ENCODE measurements at places on chromosomes 6 and 20.

- no peak for DNase-seq
Measured at GRCh38 chr6:134730013-134730412, 219.9 kb downstream of the ALDH8A1 start.

- no peak for DNase-seq
Measured at GRCh38 chr20:39910536-39910935, 778.5 kb downstream of the MAFB start.

GRCh38 chr6:42569102-42570028 lies 5.5 kb downstream of the UBR2 start:
- no peak for DNase-seq

GRCh38 chr20:4043329-4043728 lies 28.0 kb upstream of the RNF24 start:
- no peak for DNase-seq

- DNase-seq = no peak
Measured at GRCh38 chr20:44297721-44298120, 13.3 kb downstream of the FITM2 start.

DNA sequence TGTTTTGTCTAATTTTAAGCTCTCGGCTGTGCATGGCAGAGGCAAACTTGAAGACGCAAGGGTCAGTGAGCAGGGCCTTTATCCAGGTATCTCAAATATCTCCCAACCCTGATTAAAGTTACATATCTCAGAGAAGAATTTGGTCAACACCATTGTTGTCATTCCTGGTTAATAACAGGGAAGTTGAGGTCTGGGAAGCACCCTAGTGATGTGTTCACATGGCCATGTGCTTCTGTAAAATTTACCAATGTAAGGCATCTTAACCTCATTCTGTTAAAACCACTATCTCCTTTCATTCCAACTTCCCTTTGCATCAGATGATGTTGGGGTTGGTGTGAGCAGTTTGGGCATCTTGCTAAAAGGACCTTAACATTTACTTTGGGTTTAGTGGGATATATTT lies 4.0 kb upstream of the FAM110A start:
- DNase-seq = no peak

GRCh38 chr6:117906958-117907600 lies at the start of gene SLC35F1:
TSS of gene SLC35F1 (plus strand) at chr6:117907264.
- DNase-seq = no peak

DNA sequence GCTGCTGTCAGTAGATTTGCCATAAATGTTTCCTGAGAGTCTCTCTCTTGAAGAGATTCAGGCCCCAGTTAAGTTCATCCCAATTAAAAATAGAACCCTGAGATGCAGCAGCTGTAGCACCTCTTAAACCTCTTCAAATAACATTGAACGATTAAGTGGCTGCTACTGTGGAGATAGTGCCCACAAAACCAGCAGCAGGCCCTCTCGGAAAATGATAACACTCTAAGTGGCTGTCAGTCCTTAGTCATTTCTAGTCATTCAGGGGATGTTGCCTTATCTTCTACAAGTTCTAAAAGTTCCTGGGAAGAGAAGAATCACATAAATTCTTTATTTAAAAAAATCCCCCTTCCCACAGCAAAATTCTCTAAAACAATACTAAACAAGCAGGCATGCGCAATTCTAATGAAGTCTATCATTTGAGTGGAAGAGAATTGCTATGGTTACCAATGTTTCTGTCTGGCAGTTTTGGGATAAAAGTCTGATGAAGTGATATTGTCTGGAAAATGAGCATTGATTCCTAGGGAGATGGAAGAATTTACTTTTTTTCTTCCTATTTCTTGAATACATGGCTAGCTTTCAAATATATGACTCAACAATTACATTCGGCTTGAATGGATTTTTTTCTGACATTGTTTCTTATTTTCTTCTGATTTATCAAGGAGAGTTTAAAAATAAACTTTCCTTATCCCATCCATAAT lies 131.9 kb downstream of the TRMT11 start:
- DNase-seq = no peak

- peak; percentile 47 for DNase-seq
Measured at GRCh38 chr6:107489636-107490565, at the start of gene SOBP. TSS of gene SOBP (plus strand) at chr6:107490117. CDS start at chr6:107490617, 500 bp downstream.

DNA sequence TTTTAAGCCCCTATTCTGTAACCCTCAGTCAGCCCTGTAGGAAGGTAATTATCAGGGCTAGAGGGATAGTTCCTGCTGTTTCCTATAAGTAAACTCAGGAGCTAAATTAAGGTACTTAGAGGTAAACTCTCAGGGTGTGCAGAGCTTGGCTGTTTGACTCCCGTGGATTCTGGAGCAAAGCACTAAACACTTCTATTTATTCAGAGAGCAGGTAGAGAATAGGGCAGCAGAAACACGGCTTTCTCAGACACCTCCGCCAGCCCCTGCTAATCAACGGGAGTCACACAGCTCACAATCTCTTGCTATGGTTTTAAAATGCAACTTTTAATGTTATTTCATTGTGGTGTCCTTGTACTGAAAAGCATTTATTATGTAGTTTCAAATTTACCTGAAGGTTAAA lies 21.8 kb downstream of the PRKN start:
- DNase-seq = no peak

DNA sequence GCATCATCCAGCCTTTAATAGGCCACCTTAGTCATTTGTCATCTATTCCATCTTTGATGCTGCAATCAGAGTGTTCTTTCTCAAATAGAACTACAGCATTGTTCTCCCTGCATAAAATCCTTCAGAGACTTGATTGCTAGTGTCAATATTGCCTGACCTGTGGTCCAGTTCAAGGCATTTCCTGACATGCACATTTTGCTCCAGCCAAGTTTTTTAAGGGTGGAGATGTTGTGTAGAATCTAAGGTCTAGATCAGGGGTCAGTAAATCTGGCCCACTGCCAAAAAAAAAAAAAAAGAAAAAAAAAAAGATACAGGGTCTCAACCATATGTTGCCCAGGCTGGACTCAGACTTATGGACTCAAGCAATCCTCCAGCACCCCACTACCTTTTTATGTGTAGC lies 354.4 kb downstream of the FRK start:
- no peak for DNase-seq

- DNase-seq = no peak
Measured at GRCh38 chr20:17704589-17705317, 5.0 kb downstream of the BANF2 start.

GRCh38 chr6:2950713-2951112 lies 20.7 kb downstream of the SERPINB6 start:
- peak; percentile 6 for DNase-seq

DNA sequence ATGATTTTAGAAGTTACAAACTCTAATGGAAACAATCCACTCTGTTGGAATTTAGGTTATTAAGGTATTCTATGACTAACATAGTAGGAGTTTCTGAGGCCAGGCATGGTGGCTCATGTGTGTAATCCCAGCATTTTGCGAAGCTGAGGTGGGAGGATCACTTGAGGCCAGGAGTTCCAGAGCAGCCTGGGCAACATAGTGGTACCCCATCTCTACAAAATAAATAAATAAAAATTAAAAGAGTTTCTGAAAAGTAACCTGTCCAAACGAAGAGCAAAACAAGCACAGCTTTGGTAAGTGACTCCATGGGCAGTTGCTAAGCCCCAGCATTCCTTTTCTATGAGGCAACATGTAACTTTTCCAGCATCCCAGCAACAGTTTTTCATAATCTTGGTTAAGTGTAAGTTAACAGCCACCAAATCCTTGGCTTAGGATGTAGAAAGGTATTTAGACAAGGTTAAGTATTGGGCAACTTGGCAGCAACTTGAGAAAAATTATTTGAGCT lies 86.3 kb downstream of the SOX4 start:
- DNase-seq = no peak

DNA sequence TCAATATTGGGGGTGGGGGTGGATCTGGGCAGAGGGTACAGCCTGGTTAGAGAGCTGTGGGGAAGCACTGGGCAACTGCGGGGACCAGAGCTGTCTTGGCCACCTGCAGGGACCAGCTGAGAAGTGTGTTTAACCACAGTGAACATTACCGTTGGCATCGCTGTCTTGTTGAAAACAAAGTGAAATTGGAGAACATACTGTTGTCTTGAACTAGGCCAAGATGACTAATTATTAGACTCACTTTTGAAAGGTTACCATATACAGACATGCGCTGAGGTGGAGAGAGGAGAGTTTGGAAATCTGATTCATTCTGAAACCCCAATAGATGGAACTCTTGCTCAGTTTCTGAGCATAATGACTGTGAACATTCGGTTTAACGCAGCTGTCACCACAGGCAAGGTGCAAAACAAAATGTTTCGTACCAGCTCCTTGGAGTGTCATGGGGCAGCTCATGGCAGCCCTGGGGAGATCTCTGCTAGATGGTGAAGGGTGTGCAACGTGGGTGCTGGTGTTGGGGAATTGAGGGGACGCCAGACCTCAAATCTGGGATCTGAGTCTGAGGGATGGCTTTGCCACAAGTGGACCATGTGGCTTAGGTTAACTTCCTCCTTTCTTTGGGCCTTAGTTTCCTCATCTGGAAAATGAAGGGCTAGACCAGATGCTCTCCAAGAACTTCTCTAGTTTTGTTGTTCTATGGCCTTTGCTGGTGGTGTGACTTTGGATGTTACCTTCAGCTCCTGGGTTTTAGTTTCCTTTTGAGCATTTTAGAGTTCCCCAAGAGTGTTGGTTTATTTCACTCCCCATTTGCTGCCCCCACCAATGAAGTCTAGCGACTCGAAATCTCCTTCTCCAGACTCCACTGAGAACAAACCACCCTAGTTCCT lies 24.6 kb upstream of the GTSF1L start:
- DNase-seq = no peak

- no peak for DNase-seq
Measured at GRCh38 chr6:101080597-101080996, 199.5 kb upstream of the ASCC3 start.

- DNase-seq = no peak
Measured at GRCh38 chr6:53866226-53866625, 71.4 kb downstream of the LRRC1 start.

GRCh38 chr6:137676888-137677287 lies 182.7 kb upstream of the OLIG3 start:
- peak; percentile 36 for DNase-seq

GRCh38 chr6:3557336-3557735 lies 100.5 kb upstream of the SLC22A23 start:
- no peak for DNase-seq

DNA sequence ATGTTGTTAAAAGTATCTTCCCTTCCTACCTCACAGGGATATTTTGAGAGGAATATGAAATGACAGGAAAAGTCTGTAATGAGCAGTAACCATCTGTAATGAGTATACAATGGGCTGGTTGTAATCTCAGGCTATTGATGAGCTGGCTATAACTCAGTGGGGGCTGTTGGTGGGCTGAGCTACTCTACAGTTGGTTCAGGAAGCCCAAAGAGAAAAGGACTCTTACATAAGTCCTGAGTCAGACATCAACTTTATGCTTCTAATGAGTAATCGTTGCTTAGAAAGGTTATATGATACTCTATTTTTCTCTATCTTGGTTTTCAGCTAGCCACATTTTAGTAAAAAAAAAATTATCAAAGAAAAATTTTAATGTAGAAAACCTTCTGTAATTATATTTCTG lies 26.4 kb downstream of the ZNF391 start:
- no peak for DNase-seq

GRCh38 chr6:137975188-137975940 lies 108.3 kb downstream of the TNFAIP3 start:
- DNase-seq = peak; percentile 29

GRCh38 chr6:158807515-158808441 lies 11.4 kb downstream of the EZR start:
- peak; percentile 53 for DNase-seq

Data from CD4-positive, alpha-beta T cell treated with Interleukin-4 for 1 hour (primary cell).